ENCODE measurements at places on chromosomes 7 and 10. TPM values are rescaled to one million over a fixed set of nuclear protein-coding genes. Genes with fewer than 3 reads are reported as not detected.
A peak's percentile ranks its signal among the peaks of the same experiment; 100 is the strongest.

- peak; percentile 23 for DNase-seq
These were observed 49.1 kb downstream of the GCC1 start for GRCh38 chr7:127536394-127536691.

DNA sequence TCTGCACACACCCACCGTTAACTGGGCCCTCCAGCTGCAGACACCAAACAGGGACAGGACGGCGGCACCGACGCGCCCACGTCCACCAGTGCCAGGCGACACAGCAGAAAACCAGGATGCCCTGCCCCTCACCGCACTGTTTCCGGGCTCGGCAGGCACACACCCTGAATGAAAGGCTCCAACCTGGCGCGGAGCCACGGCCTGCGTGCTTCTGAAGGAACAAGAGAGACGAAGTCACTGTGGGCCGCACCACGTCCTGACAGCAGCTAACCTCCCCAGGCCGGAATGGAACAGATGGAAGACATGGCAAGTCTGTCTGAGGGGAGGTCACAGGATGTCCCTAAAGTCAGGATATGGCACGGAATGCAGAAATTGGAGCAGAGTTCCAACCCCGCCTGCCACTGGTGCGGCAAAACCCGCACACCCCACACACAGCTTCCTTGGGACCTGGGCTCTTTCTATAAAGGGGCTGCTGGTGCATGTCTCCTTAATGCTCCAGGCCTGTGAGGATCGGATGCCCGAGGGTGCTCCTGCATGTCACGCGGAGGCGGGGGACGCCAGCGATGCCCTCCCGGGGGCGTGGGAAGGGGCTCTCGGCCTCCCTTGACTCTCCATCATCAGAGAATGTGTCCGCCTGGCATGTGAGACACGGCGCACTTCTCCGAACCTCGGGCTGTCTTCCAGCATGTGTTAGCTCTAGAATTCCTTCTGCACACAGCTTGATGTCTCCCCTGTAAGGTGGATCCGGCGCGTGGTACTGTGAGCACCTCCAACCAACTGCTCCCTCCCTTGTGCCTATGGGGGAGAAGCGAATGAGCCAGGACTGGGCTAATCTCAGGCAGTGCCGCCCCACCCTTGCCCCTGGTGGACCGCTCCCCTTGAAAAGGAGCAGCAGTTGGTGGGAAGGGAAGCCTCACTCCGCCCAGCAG lies 3.9 kb upstream of the GPER1 start:
- DNase-seq: no peak

Gene IL6
- not detected for total RNA-seq

Gene TMEM176B
- total RNA-seq: 0.54 TPM

- DNase-seq: no peak
These were observed 339.4 kb downstream of the PRPF18 start for GRCh38 chr10:13925971-13926780.

GRCh38 chr10:66931949-66932343 lies 6.1 kb downstream of the LRRTM3 start:
- no peak for DNase-seq

Gene TMEM139
- total RNA-seq: 5.4 TPM

GRCh38 chr7:151378011-151378410 lies 31.8 kb downstream of the WDR86 start:
- no peak for DNase-seq

DNA sequence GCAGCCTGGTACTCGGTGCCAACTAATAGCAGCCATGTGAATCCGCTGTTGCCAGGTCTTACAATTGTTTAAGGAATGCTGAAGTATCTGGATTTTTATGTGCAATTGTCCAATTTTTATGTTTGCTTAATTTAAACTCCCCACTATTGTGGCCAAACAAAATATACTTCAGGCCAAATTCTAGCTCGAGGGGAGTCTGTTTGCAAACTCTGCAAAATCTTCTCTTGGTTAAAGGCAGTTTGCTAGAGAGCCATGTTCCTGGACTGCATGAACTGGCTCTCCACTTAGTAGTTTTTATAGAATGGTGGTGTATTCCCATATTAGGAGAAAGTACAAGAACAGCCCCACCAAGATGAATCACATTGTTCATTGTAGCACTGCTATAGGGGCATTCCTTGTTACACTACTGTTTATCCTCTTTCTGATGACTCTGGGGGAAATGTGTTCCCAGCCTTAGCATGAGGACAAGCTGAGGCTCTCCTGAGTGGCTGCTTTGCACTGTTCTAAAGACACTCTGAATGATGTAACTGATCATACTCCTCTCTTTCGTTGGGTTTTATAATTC lies 178.0 kb upstream of the GLI3 start:
- DNase-seq: no peak

Gene C10orf105
- total RNA-seq: 0.39 TPM

DNA sequence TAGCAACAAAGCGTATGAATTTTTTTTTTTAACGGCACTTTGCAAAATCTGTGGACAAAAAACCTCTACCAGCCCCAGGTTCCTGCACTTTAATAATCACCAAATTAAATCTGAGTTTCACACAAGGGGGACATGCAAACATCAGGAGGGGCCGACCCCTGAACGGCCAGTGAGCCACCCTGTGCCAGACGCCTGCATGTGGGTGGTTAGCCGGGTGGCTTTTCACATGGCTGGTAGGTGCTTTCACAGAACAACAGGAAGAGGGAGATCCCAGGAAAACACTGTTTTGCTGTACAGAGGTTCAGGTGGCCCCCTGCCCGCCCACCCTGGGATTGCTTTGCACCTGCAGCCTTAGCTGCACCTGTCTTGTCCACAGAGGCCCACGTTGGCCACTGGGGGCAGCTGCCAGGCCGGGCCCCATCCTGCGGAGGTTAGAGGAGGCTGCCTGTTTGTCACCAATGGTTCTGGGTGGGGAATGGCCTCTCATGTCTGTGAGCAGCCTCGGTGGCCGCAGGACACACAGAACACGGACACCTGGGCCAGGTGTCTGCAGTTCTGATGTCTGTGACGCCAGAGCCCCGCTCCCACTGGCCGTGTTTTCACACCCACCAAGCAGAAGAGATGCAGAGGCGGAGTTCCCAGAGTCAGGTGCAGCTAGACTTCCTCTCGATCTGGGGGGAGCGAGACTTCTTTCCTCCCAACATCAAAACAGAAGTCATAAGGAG lies 107.7 kb downstream of the FAM53B start:
- no peak for DNase-seq

Gene ASCC1
- total RNA-seq: 41.8 TPM

- no peak for DNase-seq
These were observed 249.8 kb upstream of the LYZL1 start for GRCh38 chr10:29039091-29039490.

GRCh38 chr7:142353147-142354060 lies 95.5 kb upstream of the PRSS58 start:
- no peak for DNase-seq

DNA sequence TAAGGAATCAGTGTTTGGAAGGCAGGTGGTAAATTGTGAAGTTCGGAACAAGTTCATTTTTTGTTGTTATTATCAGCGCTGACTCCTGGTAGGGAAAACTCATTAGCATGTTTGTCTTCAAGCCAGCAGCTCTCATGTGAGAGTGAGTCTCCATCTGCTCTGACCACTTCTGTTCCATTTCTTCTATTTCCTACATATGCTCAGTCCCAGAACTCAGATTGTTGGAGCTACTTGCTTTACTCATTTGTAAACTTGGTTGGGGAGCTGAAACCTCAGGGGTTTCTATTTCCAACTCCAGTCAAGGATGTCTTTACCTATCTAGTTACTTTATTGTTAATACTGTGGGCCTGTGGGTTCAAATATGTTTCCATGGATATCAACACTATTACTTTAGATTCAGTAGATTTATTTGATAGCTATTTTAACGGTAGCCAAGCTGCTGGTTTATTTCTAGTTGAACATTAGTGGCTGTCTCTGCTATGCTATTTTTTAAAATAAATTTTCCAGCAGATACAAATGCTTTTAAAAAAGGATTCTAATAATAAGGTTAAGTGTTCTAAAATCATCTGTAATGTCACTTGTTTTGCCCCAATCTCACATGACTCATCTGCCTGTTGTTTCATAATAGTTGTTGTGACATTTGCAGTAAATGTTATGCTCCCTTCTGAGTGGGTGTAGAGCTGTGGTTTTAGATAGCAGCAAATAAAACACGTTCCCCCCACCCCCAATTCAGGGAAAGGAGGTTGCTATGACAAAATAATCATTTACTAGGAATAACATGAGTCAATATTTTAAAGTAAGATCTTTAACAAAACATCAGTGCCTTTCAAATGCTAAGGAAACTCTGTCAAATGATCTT lies 143.3 kb downstream of the HDAC9 start:
- DNase-seq: no peak

Gene LLCFC1
- not detected for total RNA-seq

DNA sequence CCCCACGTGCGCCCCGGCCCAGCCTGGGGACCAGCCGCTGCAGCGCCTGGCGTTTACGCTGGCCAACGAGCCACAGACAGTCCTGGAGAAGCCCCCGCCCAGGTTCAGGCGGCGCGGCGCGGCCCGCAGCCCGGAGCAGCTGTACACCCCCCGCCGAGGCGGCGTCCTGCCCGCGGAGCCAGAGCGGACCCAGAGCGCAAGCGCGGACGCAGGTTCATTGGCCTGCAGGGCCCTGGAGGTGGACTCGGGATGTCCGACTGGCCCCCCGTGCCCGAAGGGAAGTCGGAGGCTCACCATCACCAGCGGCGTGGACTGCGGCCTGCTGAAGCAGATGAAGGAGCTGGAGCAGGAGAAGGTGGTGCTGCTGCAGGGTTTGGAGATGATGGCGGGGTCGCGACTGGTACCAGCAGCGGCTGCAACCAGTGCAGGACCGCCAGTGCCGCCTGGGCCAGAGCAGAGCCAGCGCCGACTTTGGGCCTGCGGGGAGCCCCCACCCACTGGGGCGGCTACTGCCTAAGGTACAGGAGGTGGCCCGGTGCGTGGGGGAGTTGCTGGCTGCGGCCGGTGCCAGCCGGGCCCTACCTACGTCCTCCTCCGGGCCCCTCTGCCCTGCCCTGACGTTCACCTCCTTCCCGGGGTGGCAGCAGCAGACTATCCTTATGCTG lies 72.0 kb upstream of the KCTD7 start:
- DNase-seq: no peak

DNA sequence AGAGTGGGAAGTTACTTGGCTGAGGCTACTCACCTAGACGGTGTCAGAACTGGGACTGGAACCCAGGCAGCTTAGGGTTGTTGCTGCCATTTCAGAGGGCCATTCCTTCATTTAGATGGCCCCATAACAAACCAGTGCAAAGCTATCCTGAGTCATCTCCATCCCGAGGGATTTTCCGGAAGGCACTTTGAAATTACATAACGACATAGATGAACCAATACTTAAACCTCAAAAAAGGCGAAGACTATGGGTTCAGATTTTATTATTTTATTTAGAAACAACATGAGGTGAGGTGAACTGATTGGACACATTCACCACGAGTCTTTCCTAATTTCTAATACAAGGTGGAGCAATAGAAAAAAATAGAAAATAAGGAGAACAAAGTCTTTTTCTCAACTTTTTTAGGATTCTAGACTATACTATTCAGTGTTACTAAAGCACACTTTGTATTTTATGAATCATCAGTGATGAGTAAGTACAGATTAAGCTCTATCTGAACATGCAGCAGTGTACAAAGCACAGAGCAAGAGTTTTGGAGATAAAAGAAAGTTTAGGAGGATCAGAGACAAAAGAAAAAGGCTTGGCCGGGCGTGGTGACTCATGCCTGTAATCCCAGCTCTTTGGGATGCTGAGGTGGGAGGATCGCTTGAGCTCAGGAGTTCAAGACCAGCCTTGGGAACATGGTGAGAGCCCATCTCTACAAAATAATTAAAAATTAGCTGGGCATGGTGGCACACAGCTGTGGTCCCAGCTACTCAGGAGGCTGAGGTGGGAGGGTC lies 79.5 kb upstream of the SVIL start:
- no peak for DNase-seq

- no peak for DNase-seq
These were observed 358.7 kb downstream of the PHF14 start for GRCh38 chr7:11332186-11332864.

Gene GRID2IP
- not detected for total RNA-seq

DNA sequence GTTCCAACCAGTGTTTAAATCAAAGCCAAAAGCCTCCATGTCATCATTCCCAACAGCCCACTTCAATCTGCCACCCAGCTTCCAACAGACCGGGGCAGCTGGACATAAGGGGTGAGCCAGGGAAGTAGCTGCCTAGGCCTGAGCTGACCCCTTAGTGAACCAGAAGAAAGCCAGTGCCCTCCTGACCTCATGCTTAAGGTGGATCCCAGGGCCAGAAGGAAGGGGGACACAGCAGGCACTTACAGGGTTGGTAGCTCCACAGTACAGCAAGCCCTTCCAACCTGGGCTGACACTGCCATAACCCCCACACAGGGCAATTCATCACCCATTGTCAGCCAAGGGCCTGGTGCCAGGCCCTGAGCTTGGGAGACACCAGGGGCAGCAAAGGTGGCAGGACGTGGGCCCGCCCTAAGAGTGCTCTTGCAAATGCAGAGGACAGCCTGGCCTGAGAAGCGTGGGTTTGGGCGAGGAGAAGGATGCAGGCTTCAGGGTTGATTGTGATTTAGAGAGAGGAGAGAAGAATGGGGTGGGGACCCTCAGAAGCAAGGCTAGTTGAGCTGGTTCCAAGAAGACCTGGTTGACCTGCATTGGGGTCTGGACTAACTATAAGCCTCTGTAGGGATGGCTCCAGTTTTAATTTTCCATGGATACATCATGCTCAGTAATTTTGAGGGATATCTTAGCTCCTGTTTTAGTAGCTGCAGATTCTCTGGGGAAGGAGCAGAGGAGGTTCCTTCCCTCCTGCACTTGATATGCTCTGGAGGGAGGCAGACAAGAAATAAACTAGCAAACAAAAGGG lies 3.1 kb upstream of the CYP26A1 start:
- no peak for DNase-seq

Gene MOGAT3
- not detected for total RNA-seq

DNA sequence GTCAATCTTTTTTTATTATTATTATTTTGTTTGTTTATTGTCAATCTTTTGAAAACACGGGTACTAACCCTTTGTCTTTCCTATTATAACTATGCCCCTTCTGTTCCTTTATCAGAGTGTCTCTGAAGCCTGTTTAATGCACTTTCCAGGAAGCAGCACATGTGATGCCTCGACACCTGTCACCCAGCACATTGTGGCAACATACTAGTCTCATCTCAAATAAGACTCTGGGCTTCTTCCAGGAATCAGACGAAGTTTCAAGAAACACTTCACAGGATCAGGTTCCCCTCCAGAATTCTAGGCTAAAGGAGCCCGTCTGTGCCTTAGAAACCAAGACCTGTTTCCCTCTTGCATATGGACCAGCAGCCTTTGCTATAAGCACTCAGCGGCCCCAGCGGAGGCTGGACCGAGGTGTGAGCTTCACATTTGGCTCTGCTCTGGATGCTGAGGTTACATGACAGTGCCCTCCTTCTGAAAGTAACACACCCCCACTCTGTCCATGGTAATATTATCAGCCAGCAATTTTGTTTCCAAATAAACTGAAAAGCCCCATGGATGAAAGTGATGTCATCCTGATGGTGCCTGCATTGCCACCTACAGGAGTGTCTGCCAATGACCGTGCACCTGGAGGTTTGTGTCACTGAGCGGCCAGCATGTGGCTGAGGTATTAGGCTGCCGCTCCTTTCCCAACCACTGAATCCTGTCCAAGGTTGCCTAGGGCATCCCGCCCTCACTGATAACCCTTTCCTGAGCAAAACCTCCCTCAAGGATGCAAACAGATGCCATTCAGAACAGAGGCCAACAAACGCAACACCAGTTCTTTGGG lies 38.1 kb downstream of the MKI67 start:
- no peak for DNase-seq
